CD4-positive, alpha-beta T cell treated with Interleukin-15 for 1 hour (primary cell): ENCODE measurements at places on chromosomes 12 and 14.

DNA sequence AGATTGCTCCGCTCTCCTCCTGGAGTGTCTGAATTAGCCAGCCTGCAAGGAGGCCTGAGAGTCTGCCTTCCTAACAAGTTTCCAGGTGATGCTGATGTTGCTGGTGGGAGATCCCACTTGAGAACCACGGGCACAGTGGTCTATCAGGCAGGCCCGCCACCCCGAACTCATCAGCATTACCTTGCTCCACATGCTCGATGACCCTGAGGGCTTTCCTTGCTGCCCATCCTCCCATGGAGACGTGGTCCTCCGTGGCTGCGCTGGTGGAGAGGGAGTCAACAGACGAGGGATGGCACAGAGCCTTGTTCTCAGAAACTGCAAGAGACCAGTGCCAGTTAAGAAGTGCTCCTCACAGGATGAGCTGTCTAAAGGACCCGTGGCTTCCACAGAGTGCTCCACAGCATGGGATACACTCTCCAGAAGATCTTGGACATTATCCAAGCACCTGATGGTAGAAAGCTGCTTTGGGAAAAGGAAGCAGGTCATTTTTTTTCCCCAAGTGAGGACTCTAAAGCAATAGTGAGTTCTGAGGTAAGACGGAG lies 18.3 kb downstream of the HAL start:
- DNase-seq = no peak

DNA sequence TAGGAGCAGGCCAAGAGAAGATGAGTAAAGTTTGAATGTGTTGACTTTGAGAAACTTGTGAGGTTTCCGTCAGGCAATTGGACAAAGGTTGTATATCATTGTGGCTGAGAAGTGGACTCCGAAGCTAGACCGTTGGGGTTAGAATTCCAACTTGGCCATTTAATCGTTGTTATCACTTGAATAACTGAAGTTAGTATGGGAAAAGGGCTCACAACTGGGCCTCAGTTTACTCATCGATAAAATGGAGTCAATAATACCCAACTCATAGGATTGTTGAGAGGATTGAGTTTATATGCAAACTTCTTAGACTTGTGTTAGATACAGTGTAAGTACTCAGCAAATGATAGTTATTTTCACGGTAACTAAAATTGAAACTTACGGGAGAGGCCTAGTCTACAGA lies 846 bp downstream of the SLIRP start:
- no peak for DNase-seq

DNA sequence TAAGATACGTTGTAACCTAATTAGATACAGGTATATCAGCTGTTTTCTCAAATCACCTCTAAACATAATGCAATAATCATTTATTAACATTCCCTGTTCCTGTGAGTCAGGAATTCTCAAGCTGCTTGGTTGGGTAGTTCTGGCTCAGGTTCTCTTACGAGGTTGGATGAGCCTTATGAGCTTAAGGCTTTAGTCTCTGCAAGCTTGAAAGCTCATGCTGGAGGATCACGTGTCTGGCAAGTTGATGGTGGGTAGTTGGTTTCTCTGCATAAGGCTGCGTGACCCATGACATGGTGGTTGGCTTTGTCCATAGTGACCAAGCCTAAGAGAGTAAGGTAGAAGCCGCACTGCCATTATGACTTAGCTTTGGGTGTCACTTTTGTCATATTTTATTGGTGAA lies 62.0 kb downstream of the PLEKHA5 start:
- no peak for DNase-seq

- peak; percentile 55 for DNase-seq
Observed at GRCh38 chr14:102508774-102509745, 516 bp downstream of the ANKRD9 start.
